ENCODE measurements at places on chromosomes 1 and 21.

DNA sequence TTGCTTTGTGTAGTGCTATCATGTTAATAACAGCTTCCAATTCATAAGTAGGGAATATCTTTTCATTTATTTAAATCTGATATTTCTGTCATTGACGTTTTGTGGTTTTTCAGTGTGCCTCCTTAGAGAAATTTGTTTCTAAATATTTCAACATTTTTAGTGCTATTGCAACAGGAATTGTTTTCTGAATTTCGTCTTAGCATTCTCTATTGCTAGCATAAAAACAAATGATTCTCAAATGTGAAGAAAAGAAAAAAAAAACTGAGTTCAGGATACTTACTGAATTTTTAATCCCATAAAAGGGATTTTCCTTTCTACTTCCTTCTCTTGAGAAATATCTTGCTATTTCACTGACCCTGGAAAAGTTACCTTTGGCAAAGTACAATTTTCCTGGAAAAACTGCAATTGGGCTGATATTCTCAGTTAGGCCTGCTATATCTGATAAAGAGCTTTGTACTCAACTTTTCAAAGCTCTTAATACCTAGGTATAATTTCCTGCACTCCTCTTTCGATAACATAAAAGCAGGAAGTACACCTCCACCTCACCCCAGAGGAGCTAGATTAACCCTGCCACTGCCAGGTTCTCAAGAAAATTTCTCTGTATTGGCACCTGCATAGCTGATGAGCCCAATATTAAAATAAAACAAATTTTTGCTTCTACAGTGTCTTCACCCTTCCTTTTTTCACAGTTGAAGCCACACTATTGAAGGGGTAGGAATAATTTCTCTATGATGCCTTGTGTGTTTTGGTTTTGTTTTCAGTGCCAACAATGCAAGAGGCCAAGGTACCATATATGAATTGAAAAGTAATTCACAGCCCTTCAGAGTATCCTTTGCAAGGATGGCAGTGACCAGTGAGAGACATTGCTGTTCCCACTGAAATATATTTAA is 35.6 kb downstream of the PTPN14 start:
- no peak overlapping the region for H3K4me3 ChIP-seq
- no peaks in the 10 kb centered on the region for H3K27me3 ChIP-seq
- no peak for DNase-seq

DNA sequence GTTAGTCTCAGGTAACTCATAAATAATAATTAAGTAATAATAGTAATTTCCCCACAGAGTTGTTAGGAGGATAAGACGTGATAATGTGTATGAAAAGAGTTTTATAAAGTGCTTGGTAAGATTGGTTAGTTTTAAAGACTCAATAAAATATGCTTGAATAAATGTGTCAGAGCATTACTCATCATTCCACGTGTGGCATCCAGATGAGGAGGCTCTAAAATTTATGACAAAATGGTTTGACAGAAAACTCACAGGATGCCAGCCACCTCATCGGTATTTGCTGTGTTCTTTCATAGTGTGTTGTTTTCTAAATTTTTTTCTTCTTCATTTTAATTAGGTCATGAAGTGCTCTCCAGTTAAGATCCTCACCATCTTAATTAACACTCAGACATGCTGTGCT is 19.1 kb upstream of the SPAG17 start:
- no peak overlapping the region for H3K4me3 ChIP-seq
- no peaks in the 10 kb centered on the region for H3K36me3 ChIP-seq
- H3K27ac ChIP-seq = no peak overlapping the region

DNA sequence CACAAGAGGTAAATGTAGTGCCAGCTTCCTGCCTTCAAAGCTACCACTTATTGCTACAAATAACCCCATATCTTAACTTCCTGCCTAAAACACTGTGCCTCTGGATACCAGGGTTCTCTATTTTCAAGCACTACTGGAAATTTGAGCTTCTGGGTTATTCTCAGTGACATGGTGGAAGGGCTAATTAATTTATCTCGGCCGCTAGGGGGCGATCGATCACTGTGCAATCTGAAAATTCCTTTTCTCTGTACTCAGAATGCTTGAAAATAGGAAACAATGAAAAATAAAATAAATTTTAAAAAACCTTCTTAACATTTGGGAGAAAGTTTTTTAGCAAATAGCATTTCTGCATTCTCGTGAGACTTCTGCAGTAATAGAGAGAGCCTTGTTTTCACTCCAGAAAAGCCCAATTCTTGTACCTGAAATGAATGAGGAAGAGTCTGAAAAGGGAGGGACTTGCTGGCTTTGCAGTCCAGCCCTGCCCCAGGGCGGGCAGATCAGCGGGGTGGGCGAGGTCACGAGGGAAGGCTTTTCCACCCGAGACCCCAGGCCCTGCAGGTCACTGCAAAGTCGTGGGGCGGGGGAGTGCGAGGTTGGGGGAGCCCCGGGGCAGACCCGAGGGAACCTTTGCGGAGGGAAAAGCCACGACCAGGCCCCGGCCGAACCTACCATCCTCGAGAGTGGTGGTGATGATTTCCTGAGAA is 276.7 kb downstream of the PCP4 start:
- peak; percentile 50 for DNase-seq
- H3K4me3 ChIP-seq = no peak overlapping the region
- H3K4me1 ChIP-seq = no peaks in the 10 kb centered on the region

GRCh38 chr1:65260851-65261473 is 48.4 kb upstream of the DNAJC6 start:
- H3K36me3 ChIP-seq = no peaks in the 10 kb centered on the region
- no peak overlapping the region for H3K27ac ChIP-seq
- H3K4me3 ChIP-seq = no peak overlapping the region
- H3K27me3 ChIP-seq = no peaks in the 10 kb centered on the region
- DNase-seq = no peak

DNA sequence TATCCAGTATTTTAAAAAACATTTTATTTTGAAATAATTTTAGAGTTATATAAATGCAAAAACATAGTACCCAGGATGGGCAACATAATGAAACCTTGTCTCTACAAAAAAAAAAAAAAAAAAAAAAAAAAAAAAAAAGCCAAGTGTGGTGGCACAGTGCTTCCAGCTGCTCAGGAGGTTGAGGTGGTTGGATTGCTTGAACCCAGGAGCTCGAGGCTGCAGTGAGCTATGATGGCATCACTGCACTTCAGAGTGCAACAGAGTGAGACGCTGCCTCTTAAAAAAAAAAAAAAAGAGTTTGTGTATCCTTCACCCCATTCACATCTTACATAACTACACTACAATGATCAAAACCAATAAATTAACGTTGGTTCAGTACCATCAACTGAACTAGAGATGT is 115.6 kb upstream of the KIF26B start:
- no peak overlapping the region for H3K4me3 ChIP-seq
- no peaks in the 10 kb centered on the region for H3K27me3 ChIP-seq
- DNase-seq = no peak
- H3K36me3 ChIP-seq = no peaks in the 10 kb centered on the region
- no peaks in the 10 kb centered on the region for H3K4me1 ChIP-seq

DNA sequence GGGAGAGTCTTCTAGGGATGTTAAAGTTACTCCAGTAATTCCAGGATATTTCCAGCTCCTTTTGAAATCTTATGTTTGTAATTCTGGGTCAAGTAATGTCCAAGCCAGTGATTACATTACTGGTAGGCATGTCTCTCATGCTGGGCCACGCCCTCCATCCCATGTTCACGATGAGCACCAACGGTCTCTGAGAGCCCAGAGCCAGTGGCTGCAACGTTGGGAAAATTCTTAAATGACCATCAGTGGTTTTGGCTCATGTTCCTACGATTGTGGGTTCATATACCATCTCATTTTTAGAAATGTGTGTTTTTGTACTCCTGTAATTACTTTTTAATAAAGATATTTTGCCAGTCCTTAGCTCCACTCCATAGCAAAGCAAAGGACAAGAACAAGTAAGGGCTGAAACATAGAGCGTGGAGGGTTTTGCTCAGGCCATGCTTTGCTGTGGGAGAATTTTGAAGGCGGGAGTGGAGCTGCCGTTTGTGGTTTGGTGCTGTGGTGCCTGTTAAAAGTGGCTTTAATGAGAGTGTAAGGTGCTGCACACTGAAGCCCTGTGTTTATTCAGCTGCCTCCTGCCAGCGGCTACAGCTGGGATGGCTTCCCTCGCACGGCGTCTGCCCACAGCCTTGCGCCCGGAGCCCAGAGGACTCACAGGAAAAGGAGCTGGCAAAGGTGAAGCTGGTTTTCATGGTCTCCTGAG is 28.9 kb downstream of the VANGL1 start:
- H3K36me3 ChIP-seq = peaks cover 37% of the 10 kb centered on the region
- peak; percentile 86 for DNase-seq

- no peaks in the 10 kb centered on the region for H3K36me3 ChIP-seq
- no peak overlapping the region for H3K27ac ChIP-seq
- H3K27me3 ChIP-seq = no peaks in the 10 kb centered on the region
- no peak overlapping the region for H3K4me3 ChIP-seq
- no peaks in the 10 kb centered on the region for H3K4me1 ChIP-seq
These were observed 217.6 kb downstream of the ADGRL2 start for GRCh38 chr1:82018319-82018718.

DNA sequence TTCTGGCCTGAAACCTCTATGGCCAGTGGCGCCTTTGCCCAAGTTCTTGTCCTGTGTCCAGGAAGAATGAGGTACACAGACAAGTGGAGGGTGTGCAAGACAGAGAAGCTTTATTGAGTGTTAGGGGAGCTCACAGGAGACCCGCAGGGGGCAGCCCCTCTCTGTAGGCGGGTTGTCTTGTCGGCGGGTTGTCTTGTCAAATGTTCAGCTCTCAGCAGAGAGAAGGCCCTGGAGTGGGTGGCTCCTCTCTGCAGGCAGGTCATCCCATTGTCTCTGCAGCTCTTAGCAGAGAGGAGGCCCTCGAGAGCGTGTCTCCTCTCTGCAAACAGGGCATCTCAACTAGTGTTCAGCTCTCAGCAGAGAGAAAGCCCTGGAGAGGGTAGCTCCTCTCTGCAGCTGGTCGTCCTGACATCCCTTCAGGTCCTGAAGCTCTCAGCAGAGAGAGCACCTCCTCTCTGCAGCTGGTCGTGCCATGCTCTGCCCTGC is 11.0 kb downstream of the COL6A2 start:
- no peak overlapping the region for H3K27ac ChIP-seq
- no peaks in the 10 kb centered on the region for H3K4me1 ChIP-seq
- no peaks in the 10 kb centered on the region for H3K36me3 ChIP-seq
- H3K27me3 ChIP-seq = no peaks in the 10 kb centered on the region

DNA sequence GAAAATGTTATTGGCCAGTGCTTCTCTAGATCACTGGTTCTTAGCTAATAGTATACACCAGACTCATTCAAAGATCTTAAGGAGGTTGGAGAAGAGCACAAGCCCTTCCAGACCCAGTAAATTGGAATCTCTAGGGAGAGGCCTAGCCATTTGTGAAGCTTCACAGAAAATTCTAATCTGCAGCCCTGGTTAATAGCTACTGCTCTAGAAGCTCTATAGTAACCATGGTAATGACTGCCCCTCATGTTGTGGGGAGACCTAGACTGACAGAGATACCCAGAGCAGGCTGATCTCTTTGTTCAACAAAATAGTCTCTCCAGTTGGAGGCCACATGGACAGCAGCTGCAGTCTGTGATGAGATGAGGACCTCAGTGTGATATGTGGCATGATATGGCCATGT is 31.7 kb downstream of the ARID1A start:
- no peak for DNase-seq
- H3K4me1 ChIP-seq = peaks cover 16% of the 10 kb centered on the region
- no peaks in the 10 kb centered on the region for H3K27me3 ChIP-seq
- H3K4me3 ChIP-seq = no peak overlapping the region
- no peak overlapping the region for H3K27ac ChIP-seq

- no peaks in the 10 kb centered on the region for H3K36me3 ChIP-seq
- no peak overlapping the region for H3K4me3 ChIP-seq
- DNase-seq = no peak
- no peaks in the 10 kb centered on the region for H3K4me1 ChIP-seq
- H3K27ac ChIP-seq = no peak overlapping the region
These were observed 509.2 kb downstream of the LTN1 start for GRCh38 chr21:28483301-28484035.

- H3K36me3 ChIP-seq = no peaks in the 10 kb centered on the region
- H3K27ac ChIP-seq = no peak overlapping the region
- no peaks in the 10 kb centered on the region for H3K27me3 ChIP-seq
These were observed 14.3 kb upstream of the PCP4 start for GRCh38 chr21:39852726-39853500.

DNA sequence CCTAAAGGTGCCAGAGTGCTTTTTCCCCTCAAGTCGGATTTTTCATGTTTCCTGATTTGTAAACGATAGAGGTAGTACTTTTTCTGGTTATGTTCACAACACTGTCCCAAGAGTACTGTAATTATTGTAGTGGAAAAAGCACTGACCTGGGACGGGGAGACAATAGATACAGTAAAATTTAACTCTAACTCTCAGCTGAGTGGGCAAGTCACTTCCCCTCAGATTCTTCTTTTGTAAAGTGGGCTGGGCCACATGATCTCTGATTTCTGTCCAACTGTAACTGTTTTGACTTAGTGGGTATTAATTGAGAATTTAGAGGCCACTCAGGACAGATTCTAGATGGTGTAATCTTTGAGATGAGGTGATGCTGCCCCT is 19.1 kb downstream of the MARCKSL1 start:
- H3K27ac ChIP-seq = no peak overlapping the region
- peaks cover 16% of the 10 kb centered on the region for H3K4me1 ChIP-seq
- no peak for DNase-seq
- no peak overlapping the region for H3K4me3 ChIP-seq

- no peaks in the 10 kb centered on the region for H3K36me3 ChIP-seq
- H3K27me3 ChIP-seq = peaks cover 16% of the 10 kb centered on the region
These were observed 10.7 kb downstream of the PLA2G5 start for GRCh38 chr1:20080441-20081352.

GRCh38 chr1:179803104-179803503 is 60.0 kb downstream of the FAM163A start:
- no peak overlapping the region for H3K4me3 ChIP-seq
- no peak for DNase-seq
- H3K36me3 ChIP-seq = no peaks in the 10 kb centered on the region
- no peak overlapping the region for H3K27ac ChIP-seq
- peaks cover 15% of the 10 kb centered on the region for H3K27me3 ChIP-seq

GRCh38 chr1:218698141-218698540 is 353.0 kb downstream of the TGFB2 start:
- no peak overlapping the region for H3K4me3 ChIP-seq
- H3K27me3 ChIP-seq = no peaks in the 10 kb centered on the region
- H3K36me3 ChIP-seq = no peaks in the 10 kb centered on the region
- no peak for DNase-seq
- no peaks in the 10 kb centered on the region for H3K4me1 ChIP-seq

Measured in DND-41 (cell line).